T-helper 2 cell treated with Interferon-gamma antibody and Interleukin-4, amounts not matched to agents 5 μg/mL and 100 μg/mL, for 36 hours (primary cell): ENCODE measurements at places on chromosomes 5 and 9.

DNA sequence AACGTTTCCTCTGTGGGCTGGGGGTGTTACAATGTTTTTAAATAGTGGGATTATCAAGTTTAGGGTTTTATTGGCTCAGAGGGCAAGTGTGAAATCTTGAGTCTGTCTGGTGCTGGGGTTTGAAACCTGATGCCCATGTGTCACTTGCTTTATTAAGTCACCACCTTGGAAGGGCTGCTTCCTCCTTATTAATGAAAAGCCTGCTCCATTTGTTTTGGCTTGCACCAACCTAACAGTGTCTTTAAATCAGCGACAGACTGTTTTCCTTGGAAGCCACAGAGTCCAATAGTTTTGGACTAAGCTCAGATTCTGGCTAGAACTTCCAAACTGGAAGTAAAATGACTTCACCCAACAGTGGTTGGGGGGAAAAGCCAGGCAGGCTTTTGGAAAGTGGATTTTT lies 10.7 kb upstream of the PALM2AKAP2 start:
- no peaks in the 10 kb centered on the region for H3K4me1 ChIP-seq
- H3K36me3 ChIP-seq: no peaks in the 10 kb centered on the region
- peaks cover 26% of the 10 kb centered on the region for H3K27me3 ChIP-seq
- no peak overlapping the region for H3K27ac ChIP-seq
- no peak for DNase-seq

GRCh38 chr5:34691326-34691725 lies 35.2 kb downstream of the RAI14 start:
- no peaks in the 10 kb centered on the region for H3K27me3 ChIP-seq
- H3K4me3 ChIP-seq: no peak overlapping the region
- no peaks in the 10 kb centered on the region for H3K36me3 ChIP-seq
- H3K4me1 ChIP-seq: peaks cover 3% of the 10 kb centered on the region
- H3K27ac ChIP-seq: no peak overlapping the region
- no peak for DNase-seq

- H3K4me1 ChIP-seq: no peaks in the 10 kb centered on the region
- H3K27ac ChIP-seq: no peak overlapping the region
- no peak overlapping the region for H3K4me3 ChIP-seq
- no peaks in the 10 kb centered on the region for H3K27me3 ChIP-seq
- H3K36me3 ChIP-seq: no peaks in the 10 kb centered on the region
Measured at GRCh38 chr5:31770132-31770720, 131.3 kb downstream of the PDZD2 start.

GRCh38 chr5:178235588-178235974 lies 3.0 kb upstream of the PHYKPL start:
- no peak for DNase-seq
- no peaks in the 10 kb centered on the region for H3K27me3 ChIP-seq
- H3K4me1 ChIP-seq: peaks cover 27% of the 10 kb centered on the region

DNA sequence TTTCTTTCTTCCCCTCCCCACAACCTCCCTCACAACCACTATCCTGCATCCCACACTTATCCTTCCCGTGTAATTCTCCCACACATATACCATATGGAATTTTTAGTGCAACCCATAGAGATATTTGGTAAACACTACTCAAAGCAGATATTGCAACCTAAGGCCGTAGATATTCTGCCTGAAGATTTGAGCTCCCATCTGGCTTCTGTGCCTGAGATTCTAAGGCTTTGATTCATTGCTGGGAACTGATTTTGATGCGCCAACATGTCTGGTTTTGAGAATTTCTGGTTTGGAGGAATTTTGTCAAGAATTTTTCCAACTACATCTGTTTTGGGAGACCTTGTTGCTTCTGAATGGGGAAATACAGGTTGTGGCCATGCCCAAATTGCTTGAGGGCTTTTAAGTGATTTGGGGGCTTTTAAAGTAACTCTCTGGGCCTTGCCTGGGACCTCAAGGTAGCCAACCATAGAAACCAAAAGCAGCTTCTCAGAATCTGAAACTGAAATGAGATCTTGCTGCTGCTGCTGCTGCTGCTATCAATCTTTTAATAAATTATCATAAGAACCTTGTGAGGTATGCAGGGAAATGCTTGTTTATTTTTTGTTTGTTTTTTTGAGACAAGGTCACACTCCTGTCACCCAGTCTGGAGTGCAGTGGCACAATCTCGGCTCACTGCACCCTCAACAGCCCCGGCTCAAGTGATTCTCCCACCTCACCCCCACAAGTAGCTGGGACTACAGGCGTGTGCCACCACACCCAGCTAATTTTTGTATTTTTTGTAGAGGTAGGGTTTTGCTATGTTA lies 36.2 kb downstream of the PLAC8L1 start:
- no peaks in the 10 kb centered on the region for H3K36me3 ChIP-seq
- no peaks in the 10 kb centered on the region for H3K4me1 ChIP-seq
- no peak overlapping the region for H3K4me3 ChIP-seq
- no peak for DNase-seq
- peaks cover 2% of the 10 kb centered on the region for H3K27me3 ChIP-seq

- no peaks in the 10 kb centered on the region for H3K27me3 ChIP-seq
- no peaks in the 10 kb centered on the region for H3K4me1 ChIP-seq
- no peak overlapping the region for H3K27ac ChIP-seq
- H3K36me3 ChIP-seq: no peaks in the 10 kb centered on the region
- DNase-seq: no peak
- no peak overlapping the region for H3K4me3 ChIP-seq
Measured at GRCh38 chr5:13921578-13921977, 22.9 kb downstream of the DNAH5 start.

GRCh38 chr5:4831325-4831724 lies 308.8 kb upstream of the ADAMTS16 start:
- no peak overlapping the region for H3K27ac ChIP-seq
- H3K27me3 ChIP-seq: no peaks in the 10 kb centered on the region
- no peaks in the 10 kb centered on the region for H3K4me1 ChIP-seq
- H3K36me3 ChIP-seq: no peaks in the 10 kb centered on the region
- H3K4me3 ChIP-seq: no peak overlapping the region
